ENCODE measurements at places on chromosomes 4 and X. TPM values are rescaled to one million over a fixed set of nuclear protein-coding genes. Genes with fewer than 3 reads are reported as not detected.

CHST7 gene
- 18.1 TPM for total RNA-seq

TDO2 gene
- total RNA-seq, result not detected

VCX2 gene
- total RNA-seq, result not detected

RASSF6 gene
- 0.26 TPM for total RNA-seq

SSX2 gene
- not detected for total RNA-seq

KLHL5 gene
- total RNA-seq, result 110 TPM

SNCA gene
- total RNA-seq, result 19.7 TPM

CXorf49 gene
- total RNA-seq, result not detected

ASB5 gene
- 33.5 TPM for total RNA-seq

TMEM31 gene
- not detected for total RNA-seq

ETFDH gene
- 33.5 TPM for total RNA-seq

DNA sequence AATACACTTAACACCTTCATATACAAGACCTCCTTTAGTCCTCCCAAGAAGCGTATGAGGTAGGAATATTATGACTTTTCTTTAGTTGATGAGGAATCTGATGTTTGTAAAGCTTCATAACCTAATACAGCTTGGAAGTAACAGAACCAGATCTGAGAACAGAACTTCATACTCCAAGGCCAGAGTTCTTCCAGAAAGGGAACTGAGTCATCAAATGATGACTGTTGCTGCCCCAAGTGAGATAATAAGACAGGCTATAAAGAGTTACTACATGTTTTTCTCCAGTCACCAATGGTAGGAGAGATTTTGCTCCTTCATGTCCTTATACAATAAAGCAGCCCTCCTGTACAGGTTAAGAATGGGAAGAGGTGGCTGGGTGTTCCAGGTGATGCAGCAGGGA is 74.3 kb upstream of the ANXA3 start:
- H3K4me3 ChIP-seq, result no peak overlapping the region
- H3K27ac ChIP-seq, result no peak overlapping the region
- no peaks in the 10 kb centered on the region for H3K27me3 ChIP-seq
- DNase-seq, result no peak
- H3K4me1 ChIP-seq, result no peaks in the 10 kb centered on the region
- H3K36me3 ChIP-seq, result no peaks in the 10 kb centered on the region

GRCh38 chr4:8553216-8553615 is 27.0 kb upstream of the GPR78 start:
- no peaks in the 10 kb centered on the region for H3K4me1 ChIP-seq
- H3K27me3 ChIP-seq, result no peaks in the 10 kb centered on the region
- H3K4me3 ChIP-seq, result no peak overlapping the region
- no peak for DNase-seq

GRCh38 chr4:154743683-154744340 is at the start of gene LRAT:
TSS of gene LRAT (plus strand) at chr4:154744000. CDS start at chr4:154744327, 327 bp downstream.
- H3K4me3 ChIP-seq, result peak within 1 kb of the TSS; percentile 58
- peaks cover 33% of the 10 kb centered on the region for H3K4me1 ChIP-seq
- H3K36me3 ChIP-seq, result no peaks in the 10 kb centered on the region
- H3K27me3 ChIP-seq, result no peaks in the 10 kb centered on the region

GRCh38 chr4:47721892-47722575 is 115.8 kb downstream of the CORIN start:
- no peak overlapping the region for H3K27ac ChIP-seq

DNA sequence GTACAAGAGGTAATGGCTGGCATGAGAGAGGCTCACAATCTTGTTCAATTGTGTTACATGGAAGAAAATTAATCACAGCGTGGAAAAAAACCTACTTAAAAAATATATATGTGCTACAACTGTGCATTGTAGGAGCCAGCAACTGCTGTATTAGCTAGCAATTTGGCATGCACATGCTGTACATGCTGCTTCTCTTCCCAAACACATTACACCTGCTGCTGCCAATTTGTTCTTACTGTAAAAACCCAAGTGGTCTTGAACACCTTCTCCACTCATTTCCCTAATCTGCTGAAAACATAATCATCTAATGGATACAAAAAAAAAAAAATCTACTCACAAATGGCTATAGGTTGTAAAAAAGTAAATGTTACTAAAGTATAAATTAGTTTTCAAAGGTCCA is 264.2 kb downstream of the INPP4B start:
- no peaks in the 10 kb centered on the region for H3K27me3 ChIP-seq
- no peak overlapping the region for H3K27ac ChIP-seq
- no peaks in the 10 kb centered on the region for H3K4me1 ChIP-seq
- no peak for DNase-seq

- no peaks in the 10 kb centered on the region for H3K27me3 ChIP-seq
- H3K27ac ChIP-seq, result no peak overlapping the region
- H3K4me1 ChIP-seq, result no peaks in the 10 kb centered on the region
- no peak overlapping the region for H3K4me3 ChIP-seq
- no peak for DNase-seq
Observed at GRCh38 chr4:31156221-31156620, 436.1 kb downstream of the PCDH7 start.

DNA sequence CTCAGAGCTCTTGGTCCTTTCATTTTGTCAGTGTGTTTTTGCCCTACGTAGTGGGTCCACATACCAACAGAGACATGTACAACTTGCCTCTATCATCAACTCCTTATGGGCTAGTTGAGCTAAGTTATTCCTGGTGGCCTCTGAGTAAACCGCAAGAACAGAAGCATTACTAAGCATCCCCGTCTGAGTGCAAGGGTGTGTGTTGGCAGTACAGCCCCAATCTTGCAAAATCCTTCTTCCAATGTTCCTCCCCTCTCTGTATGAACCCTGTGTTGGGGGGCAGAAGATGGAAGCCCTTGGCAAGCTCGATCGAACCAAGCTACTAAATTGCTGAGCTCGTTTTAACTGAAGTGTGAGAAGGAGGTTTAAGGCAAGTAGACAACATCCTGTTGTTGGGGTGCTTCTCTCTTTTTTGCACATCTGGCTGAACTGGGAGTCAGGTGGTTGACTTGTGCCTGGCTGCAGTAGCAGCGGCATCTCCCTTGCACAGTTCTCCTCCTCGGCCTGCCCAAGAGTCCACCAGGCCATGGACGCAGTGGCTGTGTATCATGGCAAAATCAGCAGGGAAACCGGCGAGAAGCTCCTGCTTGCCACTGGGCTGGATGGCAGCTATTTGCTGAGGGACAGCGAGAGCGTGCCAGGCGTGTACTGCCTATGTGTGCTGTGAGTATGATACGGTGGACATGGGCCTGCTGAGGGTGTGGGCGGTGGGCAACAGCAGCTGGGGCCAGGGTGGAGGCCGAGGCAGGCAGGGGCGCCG is at the start of gene SH2D1A:
TSS of gene SH2D1A (plus strand) at position 447 of the 760 bp plus-strand sequence. CDS start at position 527, 80 bp downstream.
- H3K27me3 ChIP-seq, result no peaks in the 10 kb centered on the region
- no peak within 1 kb of the TSS for H3K4me3 ChIP-seq

DNA sequence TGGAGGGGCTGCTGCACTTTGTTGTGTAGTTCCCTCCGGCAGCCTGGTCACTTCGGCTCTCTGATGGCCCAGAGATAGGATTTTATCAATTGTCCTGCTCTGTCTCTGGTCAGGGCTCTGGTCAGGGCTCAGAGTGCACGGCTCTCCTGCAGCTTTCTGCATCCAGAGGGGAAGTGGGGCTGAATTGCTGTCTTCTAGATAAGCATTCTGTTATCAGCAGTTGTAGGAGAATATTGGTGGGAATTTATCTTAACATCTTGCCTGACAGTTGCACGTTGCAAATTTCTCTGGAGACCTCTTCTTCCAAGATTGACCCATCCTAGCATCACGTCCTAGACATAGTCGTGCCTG is 62.8 kb downstream of the FAM193A start:
- peaks cover 53% of the 10 kb centered on the region for H3K4me1 ChIP-seq
- DNase-seq, result no peak
- no peak overlapping the region for H3K27ac ChIP-seq
- H3K27me3 ChIP-seq, result no peaks in the 10 kb centered on the region
- H3K36me3 ChIP-seq, result peaks cover 12% of the 10 kb centered on the region
- no peak overlapping the region for H3K4me3 ChIP-seq

GRCh38 chrX:81662381-81662780 is 460.5 kb downstream of the SH3BGRL start:
- H3K27ac ChIP-seq, result no peak overlapping the region
- DNase-seq, result no peak
- no peaks in the 10 kb centered on the region for H3K27me3 ChIP-seq
- H3K4me1 ChIP-seq, result no peaks in the 10 kb centered on the region
- no peak overlapping the region for H3K4me3 ChIP-seq

- peaks cover 12% of the 10 kb centered on the region for H3K4me1 ChIP-seq
- peak overlapping the region; percentile 90 for H3K27ac ChIP-seq
- no peaks in the 10 kb centered on the region for H3K36me3 ChIP-seq
- no peak for DNase-seq
- H3K27me3 ChIP-seq, result no peaks in the 10 kb centered on the region
- peak overlapping the region; percentile 86 for H3K4me3 ChIP-seq
Observed at GRCh38 chr4:109816082-109816442, 500 bp downstream of the GAR1 start.

DNA sequence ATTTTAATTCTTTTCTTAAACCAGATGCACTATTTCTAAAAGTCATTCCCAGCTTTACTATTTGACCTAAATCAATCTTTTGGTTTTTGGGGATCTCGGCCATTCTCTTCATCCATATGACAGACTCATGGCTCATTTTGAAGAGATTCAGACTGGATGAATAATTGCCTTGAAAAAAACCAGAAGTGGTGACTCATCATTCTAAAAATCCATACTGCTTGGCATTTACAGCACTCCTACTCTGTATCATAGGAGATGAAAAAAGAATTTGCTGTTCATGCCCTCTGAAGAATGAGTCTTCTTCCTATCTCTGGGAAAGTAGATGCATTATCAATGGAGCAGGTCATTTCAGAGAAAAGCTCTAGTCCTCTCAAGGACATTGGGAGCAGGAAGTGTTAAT is 220.5 kb upstream of the RPS6KA3 start:
- no peaks in the 10 kb centered on the region for H3K4me1 ChIP-seq
- no peaks in the 10 kb centered on the region for H3K27me3 ChIP-seq
- H3K27ac ChIP-seq, result no peak overlapping the region
- H3K4me3 ChIP-seq, result no peak overlapping the region

GRCh38 chr4:112109360-112110058 is 35.7 kb upstream of the FAM241A start:
- peak overlapping the region; percentile 36 for H3K27ac ChIP-seq
- H3K36me3 ChIP-seq, result no peaks in the 10 kb centered on the region
- peaks cover 12% of the 10 kb centered on the region for H3K4me1 ChIP-seq
- no peak for DNase-seq

DNA sequence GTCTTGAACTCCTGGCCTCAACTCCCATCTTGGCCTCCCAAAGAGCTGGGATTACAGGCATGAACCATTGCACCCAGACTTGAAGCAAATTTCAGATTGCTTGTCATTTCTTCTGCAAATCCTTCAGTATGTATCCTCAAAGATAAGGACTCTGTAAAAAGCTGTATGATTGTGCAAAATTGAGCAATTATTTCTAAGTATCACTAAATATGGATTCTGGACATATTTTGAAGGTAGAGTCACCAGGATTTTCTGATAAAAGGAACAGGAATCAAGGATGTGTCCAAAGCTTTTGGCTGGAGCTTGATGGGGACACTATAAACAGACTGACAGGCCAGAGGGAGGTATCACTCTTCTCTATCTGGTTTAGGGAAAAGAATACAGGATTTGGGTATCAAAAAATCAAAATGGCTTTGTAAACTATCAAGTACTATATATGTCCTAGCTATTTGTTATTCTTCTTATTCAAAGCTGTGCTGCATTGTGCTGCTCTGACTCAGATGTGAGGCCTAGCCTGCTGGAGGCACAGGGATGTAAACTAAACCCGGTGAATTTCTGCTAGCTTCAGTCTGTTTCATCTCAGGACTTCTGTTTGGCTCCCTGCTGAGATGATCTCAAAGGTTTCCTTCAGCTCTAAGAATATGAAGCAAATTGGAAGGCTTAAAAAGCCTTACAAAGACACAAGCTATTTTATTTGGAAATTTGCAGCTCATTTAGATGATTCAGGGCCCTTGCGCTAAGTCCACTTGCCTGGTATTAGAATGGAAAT is 8.3 kb downstream of the RPS4X start:
- H3K27ac ChIP-seq, result peak overlapping the region; percentile 22
- no peak for DNase-seq
- H3K36me3 ChIP-seq, result peaks cover 59% of the 10 kb centered on the region
- no peak overlapping the region for H3K4me3 ChIP-seq
- H3K4me1 ChIP-seq, result peaks cover 18% of the 10 kb centered on the region
- no peaks in the 10 kb centered on the region for H3K27me3 ChIP-seq

- no peaks in the 10 kb centered on the region for H3K36me3 ChIP-seq
- H3K4me1 ChIP-seq, result no peaks in the 10 kb centered on the region
- no peaks in the 10 kb centered on the region for H3K27me3 ChIP-seq
- no peak overlapping the region for H3K27ac ChIP-seq
- no peak for DNase-seq
- no peak overlapping the region for H3K4me3 ChIP-seq
Observed at GRCh38 chrX:135438734-135439043, 16.9 kb downstream of the SMIM10L2A start.

- H3K27me3 ChIP-seq, result no peaks in the 10 kb centered on the region
- no peak overlapping the region for H3K4me3 ChIP-seq
- no peak for DNase-seq
- H3K27ac ChIP-seq, result no peak overlapping the region
- H3K4me1 ChIP-seq, result no peaks in the 10 kb centered on the region
- no peaks in the 10 kb centered on the region for H3K36me3 ChIP-seq
Observed at GRCh38 chr4:100657187-100657586, 139.4 kb upstream of the EMCN start.

GRCh38 chr4:138090150-138090917 is 151.8 kb downstream of the SLC7A11 start:
- peak overlapping the region; percentile 47 for H3K4me3 ChIP-seq
- H3K27me3 ChIP-seq, result no peaks in the 10 kb centered on the region
- H3K36me3 ChIP-seq, result no peaks in the 10 kb centered on the region

GRCh38 chr4:126223784-126224407 is 909.1 kb downstream of the FAT4 start:
- H3K36me3 ChIP-seq, result no peaks in the 10 kb centered on the region
- no peak overlapping the region for H3K27ac ChIP-seq
- no peak overlapping the region for H3K4me3 ChIP-seq
- DNase-seq, result no peak
- H3K27me3 ChIP-seq, result no peaks in the 10 kb centered on the region
- H3K4me1 ChIP-seq, result no peaks in the 10 kb centered on the region

DNA sequence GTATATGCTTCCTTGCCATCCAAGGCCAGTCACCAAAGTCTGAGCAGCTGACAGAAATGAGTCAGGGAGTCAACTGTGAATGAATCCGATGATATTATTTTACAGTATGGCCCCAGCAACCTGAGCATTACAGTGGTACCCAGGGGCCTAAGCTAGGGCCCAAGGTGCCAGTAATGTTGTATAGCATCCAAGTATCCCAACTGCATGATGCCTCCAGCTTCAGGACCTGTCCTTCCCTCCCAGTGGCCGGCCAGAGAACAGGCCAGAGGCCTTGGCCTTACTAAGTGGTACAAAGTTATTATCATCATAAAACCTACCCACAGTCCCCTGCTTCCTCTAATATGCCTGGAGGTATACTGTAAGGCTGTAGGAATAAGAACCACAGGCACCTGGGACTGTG is 79.9 kb downstream of the RFC1 start:
- H3K27ac ChIP-seq, result no peak overlapping the region
- no peaks in the 10 kb centered on the region for H3K4me1 ChIP-seq
- no peak for DNase-seq
- H3K36me3 ChIP-seq, result peaks cover 56% of the 10 kb centered on the region
- H3K27me3 ChIP-seq, result no peaks in the 10 kb centered on the region

Measured in esophagus muscularis mucosa (tissue), 4 donors.